ENCODE measurements at places on chromosomes 1 and 21.

GRCh38 chr1:13864760-13865159, 164.8 kb downstream of the PRDM2 start:
- no peak for DNase-seq

DNA sequence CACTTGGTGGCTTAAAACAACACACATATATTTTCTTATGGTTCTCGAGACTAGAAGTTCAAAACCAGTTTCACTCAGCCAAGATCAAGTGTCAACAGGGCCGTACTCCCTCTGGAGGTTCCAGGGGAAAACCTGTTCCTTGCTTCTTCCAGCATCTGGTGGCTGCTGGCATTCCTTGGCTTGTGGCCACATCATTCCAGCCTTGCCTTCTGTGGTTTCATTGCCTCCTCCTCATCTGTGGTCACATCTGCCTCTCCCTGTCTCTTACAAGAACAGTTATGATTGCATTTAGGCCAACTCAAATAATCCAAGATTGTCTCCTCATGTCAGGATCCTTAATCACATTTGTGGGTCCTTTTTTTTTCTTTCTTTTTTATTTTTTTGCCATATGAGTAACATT, 240.7 kb upstream of the HOOK1 start:
- no peak for DNase-seq

DNA sequence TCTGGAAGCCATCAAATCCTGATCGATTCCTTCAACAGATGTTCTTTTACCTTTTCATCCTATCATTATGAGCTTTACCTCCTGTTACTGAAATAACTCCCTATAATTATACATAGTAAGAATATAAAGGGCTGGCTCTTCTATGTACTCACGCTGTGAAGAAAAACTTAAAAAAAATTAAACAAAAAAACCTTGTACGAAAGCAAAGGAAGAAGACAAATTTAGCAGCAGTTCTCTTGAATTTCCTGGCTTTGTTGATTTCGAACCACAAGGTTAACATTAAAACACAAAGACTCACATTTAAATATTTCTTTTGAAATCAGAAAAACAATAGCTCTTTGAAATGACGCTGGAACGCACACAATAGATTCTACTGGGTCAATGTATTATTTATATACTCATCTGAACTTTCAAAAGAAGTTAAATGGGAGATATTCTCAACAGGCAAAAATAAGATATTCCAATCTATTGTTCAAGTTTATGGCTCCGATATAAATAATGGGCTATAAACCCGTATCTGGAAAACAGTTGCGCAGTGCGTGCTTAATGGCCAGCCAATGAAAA, 13.6 kb upstream of the SPEN start:
- no peak for DNase-seq

- no peak for DNase-seq
Measured at GRCh38 chr1:17653276-17653675, 101.9 kb upstream of the ACTL8 start.

GRCh38 chr21:32426592-32427051, 14.1 kb downstream of the EVA1C start:
- DNase-seq, result no peak

- no peak for DNase-seq
Measured at GRCh38 chr1:42676534-42677087, 5.6 kb upstream of the YBX1 start.

DNA sequence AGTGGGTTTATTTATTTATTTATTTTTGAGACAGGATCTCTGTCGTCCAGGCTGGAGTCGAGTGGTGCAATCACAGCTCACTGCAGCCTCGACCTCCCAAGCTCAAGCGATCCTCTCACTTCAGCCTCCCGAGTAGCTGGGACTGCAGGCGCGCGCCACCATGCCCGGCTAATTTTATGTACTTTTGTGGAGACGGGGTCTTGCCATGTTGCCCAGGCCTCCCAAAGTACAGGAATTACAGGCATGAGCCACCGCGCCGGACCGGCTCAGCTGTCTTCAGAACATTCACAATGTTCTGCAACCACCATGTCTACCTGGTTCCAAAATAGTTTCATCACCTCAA, 406 bp upstream of the DNAJC8 start:
- DNase-seq, result no peak
